ENCODE measurements at places on chromosomes 1 and 21.

DNA sequence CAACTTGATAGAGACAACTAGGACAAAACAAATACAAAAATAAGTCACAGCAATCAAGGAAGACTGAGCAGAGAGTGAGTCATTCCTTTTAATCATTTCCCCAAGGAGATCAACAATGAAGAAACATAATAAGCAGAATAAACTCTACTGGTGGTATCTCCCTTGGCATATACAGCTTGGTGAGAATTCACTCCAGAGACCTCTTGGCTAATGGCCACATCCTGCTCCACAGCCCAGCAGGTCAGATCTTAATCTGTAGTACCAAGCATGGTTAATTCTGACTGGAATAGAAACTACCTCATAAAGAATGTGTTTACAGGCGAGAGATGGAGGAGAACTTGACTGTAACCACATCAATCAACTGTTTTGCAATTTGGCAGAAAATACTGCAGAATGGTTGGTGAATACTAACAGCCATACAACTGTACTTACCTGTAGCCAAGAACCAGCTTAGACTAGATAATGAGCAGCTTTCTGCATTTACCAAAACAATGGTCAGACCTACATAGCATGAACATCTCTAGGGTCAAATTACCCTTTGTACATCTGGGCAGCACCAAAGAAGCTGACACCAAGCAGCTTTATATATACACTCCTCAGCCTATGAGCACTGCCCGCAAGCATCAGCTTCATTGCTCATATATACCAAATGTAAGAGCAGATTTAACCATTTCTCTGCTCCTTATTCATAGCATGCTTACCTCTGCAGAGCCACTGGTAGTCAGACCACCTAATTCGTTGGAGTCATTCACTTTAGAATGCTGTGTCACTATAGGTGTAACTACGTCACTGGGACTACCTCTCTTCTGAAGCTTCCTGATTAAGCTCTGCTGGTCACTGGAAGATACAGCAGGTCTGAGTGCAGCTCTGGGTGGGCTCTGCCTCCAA is 51.0 kb downstream of the KIAA0319L start:
- DNase-seq = peak; percentile 18

- no peak for DNase-seq
Measured at GRCh38 chr1:58783090-58783992, 506 bp downstream of the JUN start.

- DNase-seq = no peak
Measured at GRCh38 chr1:14567056-14567455, 31.4 kb upstream of the KAZN start.

DNA sequence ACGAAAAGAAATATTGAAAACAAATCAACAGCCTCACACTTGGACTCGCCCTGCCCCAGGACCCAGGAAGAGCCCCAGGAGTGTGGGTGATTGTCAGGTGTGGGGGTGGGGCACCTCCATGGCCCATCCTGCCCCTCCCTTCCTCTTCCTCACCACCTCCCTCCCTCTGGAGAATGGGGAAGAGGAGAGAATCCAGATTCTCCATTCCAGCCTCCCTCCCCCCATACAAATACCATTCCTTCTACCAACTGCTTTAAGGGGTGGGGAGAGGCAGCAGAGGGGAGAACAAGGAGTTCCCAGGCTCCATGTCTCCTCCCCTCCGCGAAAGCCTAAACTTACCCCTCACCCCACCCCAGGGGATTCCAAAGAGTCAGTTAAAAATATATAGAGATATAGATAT is 36.7 kb downstream of the MEF2D start:
- no peak for DNase-seq

- DNase-seq = no peak
Measured at GRCh38 chr1:29651684-29652665, 415.7 kb downstream of the PTPRU start.

GRCh38 chr21:34882719-34883131 is 166.4 kb downstream of the RUNX1 start:
- no peak for DNase-seq

DNA sequence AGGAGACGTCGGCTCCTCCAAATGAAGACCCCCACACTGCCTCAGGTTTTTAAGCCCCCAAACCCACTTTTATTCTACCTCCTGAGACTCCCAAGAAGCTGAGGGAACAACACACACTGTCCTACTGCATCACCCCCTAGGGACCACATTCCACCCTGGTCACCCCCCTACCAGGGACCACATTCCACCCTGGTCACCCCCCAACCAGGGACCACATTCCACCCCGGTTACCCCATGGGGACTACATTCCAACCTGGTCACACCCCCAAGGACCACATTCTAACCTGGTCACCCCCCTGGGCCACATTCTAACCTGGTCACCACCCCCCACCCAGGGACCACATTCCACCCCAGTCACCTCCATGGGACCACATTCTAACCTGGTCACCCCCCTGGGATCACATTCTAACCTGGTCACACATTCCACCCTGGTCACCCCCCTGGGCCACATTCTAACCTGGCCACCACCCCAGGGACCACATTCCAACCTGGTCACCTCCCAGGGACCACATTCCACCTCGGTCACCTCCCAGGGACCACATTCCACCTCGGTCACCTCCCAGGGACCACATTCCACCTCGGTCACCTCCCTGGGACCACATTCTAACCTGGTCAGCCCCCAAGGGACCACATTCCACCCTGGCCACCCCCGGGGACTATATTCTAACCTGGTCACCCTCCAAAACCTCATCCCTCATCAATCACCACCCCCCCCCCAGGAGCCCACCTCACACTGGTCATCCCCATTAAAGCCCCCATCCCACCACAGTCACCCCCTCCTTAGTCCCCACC is 587.6 kb downstream of the NPHP4 start:
- no peak for DNase-seq

DNA sequence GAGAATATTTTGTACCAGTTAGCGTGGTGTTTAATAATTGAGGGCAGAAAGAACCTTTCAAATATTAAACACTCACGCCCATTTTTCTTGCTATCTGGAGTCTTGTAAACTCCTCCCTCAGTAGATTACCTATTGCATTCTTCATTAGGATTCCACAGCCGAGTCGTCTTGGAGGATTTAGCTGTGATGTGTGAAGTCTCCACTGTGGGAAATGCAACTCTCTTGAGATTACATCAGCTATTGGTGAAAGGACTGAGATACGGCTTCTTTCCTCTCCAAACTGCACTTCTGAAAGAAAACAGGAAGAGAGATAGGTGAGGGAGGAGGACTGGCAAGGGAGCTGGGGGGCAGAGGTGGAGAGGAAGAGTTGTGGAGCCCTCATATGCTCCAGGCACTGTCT is 36.1 kb downstream of the ACTA1 start:
- no peak for DNase-seq

- DNase-seq = no peak
Measured at GRCh38 chr1:151175041-151175741, 590 bp downstream of the TMOD4 start.

- DNase-seq = no peak
Measured at GRCh38 chr21:33668180-33668579, 25.9 kb downstream of the ITSN1 start.

GRCh38 chr1:204545202-204545601 is 29.0 kb downstream of the MDM4 start:
- peak; percentile 4 for DNase-seq

- DNase-seq = no peak
Measured at GRCh38 chr1:58893257-58893869, 109.5 kb upstream of the JUN start.

DNA sequence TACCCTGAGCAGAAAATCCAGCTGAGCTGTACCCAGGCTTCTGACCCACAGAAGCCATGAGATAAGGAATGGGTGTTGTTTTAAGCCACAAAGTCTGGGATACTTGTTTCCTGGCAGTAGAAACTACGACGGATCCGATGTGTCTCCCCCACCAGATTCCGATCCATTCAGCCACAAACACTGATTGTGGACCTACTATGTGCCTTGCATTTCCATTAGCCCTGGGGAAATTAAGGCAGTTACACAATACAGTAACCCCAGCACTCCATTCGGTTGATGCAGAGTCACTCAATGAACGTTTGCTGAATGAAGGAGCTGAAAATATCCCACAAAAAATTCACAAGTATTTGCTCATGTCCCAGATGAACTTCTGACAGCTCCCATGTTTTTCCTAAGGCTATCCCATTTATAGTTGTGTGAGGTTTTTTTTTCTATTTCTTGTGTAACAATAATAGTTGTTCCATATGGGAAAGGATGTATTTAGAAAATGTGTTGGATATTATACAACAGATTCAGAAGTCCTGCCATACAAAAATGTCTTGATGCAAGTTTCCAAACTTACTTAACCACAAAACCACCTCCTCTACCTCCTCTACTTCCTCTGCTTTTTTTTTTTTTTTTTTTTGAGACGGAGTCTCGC is 29.6 kb upstream of the KAZN start:
- peak; percentile 62 for DNase-seq

DNA sequence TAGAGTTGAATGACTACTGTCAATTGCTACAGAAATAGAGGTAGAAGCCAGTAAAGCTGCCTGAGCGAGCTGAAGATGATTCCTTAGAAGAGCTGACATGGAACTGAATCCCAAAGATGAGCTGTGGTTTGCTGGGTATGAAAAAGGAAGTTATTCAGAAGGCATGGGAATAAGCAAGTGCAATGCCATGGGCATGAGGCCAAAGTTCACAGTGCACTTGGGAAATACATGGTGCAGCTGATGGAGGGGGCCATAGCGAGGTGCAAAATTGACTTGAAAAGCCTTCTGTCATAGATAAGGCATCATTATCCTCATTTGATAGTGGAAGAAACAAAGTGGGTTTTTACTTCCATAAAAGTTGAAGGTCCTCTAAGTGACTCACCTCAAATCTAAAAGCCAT is 88.6 kb downstream of the NEK7 start:
- DNase-seq = no peak

DNA sequence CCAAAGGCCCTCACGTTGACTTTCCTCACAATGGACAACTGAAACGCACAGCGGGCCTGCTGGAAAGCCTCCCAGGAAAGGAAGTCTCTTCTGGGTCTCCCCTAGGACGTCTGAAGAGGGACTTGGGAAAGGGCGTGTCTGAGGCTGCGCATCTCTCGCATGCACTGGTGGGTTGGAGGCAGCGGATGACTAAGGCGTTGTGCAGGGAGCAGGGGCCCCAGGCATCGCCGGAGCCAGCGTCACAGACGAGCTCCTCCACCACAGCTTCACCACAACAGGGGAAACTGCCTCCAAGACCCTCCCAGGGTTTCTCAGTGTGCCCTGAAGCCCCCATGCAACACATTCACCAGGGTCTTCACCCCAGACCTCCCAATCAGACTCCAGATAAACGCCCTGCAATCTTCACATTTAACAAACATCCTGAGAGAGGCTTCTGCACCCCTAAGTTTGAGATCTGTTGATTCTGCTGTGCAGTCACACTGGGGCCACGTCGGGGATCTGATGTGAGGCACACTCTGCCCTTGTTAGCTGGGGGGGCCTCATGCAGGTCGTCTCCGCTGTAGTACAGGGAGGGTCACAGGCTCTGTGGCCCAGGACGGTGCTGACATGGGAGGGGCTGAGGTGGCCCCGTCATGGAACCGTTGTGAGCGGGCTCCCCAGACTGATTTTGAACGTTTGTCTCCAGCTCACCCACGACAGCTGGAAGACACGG is 7.0 kb upstream of the TFF1 start:
- no peak for DNase-seq

DNA sequence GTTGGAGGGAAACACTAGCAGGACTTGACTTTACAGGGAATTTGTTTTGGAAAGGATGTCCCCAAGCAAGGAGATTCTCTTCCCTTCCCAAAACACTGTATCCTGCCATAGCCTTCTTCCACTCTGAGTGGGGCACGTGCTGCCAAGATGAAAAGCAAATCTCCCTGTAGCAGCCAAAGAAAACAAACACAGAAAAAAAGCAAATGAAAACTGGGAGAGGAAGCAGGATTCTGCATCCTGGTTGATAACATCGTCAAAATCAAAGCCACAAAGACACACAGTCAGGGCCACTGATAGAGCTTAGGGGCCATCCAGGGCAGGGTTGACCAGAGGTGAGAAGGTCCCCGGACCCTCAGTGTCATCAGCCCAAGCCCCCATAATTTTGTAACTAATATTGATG is 16.0 kb upstream of the MTARC2 start:
- DNase-seq = no peak

DNA sequence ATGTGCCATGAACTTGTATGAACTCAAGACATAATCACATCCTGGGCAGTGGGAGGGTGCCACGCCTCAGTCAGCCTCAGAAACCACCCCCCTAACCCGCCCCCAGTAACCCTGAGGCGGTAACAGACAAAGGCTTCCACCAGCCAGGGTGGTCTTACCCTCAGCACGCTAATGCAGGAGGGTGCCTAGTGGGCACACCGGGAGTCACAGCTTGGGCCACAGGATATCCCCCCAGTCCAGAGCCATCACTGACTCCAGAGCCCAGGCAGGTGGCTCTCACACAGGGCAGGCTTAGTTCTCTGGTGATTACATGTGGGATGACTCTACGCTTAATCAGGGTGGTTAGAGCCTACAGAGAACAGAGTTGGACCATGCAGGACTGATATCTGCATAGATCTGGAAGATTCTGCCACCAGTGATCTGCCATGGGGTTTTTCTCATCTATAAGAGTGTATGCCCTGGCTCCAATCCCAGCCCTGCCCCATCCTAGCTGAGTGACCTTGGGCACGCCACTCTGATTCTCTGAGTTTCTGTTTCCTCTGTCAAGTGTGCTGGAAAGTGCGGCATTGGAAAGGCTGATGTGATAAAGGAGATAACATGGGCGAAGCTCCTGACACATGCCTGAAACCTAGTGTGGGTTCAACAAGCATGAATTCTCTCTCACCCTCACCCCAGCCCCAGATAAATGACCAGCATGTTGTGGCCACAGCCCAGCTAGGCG is 27.3 kb downstream of the OPTC start:
- no peak for DNase-seq

DNA sequence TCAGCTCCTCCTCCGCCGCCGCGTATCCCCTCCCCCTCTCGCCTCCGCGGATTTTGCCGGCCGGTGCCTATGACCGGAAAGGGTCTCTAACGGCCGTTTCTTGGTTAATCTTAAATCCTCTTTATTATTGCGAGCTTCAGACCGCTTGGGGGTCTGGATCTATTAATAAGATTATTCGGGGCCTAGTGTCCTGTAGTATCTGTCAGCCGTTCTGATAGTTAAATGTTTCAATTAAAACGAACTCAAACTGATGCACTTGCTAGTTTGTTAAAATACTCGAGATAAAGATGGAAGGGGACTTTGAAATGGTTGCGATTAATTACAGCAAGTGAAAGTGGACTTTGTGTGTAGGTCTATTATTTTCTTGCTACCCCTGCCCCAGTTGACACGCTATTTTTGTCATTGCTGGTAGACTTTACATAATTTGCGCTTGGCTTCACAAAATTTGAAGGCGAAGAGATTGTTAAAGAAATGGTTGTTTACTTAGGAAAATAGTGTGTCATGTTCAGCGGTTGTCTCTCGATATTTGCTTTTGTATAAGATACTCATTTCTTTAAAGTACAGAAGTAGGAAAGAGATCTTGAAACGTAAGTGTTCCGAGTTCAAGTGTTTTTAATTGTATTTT is 779 bp downstream of the SON start:
- DNase-seq = peak; percentile 12

DNA sequence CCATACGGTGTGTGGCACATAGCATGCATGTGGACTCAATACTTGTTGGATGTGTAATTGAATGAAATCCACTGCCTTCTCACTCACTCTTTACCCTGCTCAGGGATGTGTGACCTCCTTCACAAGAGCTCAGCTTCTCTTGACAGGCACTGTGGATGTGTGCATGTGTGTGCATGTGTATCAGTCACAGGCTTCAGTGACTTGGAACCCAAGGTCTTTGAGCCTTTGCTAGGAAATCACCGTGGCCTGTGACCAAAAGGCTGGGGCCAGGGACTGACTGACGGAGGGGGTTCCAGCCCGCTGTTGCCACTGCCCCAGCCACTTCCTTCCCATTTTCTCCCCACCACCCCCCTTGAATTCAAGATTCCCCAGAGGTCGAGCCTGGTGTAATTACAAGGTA is 144.4 kb upstream of the POU3F1 start:
- DNase-seq = no peak

- no peak for DNase-seq
Measured at GRCh38 chr1:17554954-17555353, 15.5 kb downstream of the ARHGEF10L start.
